AG08396 (cell line): ENCODE measurements at places on chromosomes 4 and X.

- DNase-seq = no peak
Measured at GRCh38 chr4:75179510-75179909, 246.6 kb downstream of the PARM1 start.

- peak; percentile 93 for DNase-seq
Measured at GRCh38 chr4:118352843-118353533, at the start of gene PRSS12. Gene PRSS12 (minus strand): TSS chr4:118353003. CDS start chr4:118352720, 283 bp downstream.

- DNase-seq = peak; percentile 18
Measured at GRCh38 chr4:102564399-102565059, 63.4 kb downstream of the NFKB1 start.

DNA sequence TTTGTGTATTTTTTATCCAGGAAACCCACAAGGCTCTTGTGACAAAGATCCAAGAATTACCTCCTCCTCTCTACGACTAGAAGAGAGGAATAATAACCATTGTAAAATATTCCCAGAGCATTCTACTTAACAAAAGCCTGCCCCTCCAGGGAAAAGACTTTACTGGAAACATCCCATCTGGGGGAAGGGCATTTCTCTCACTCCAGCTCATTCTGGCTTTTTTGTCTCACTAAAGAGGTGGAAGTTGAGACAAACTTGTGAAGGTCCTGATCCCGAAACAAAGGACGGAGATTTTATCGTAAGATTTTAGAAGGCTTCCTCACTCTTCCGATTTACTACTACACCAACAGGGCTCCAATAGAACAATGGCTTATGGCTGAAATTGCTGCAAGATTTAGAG lies 692.0 kb upstream of the GRID2 start:
- no peak for DNase-seq

DNA sequence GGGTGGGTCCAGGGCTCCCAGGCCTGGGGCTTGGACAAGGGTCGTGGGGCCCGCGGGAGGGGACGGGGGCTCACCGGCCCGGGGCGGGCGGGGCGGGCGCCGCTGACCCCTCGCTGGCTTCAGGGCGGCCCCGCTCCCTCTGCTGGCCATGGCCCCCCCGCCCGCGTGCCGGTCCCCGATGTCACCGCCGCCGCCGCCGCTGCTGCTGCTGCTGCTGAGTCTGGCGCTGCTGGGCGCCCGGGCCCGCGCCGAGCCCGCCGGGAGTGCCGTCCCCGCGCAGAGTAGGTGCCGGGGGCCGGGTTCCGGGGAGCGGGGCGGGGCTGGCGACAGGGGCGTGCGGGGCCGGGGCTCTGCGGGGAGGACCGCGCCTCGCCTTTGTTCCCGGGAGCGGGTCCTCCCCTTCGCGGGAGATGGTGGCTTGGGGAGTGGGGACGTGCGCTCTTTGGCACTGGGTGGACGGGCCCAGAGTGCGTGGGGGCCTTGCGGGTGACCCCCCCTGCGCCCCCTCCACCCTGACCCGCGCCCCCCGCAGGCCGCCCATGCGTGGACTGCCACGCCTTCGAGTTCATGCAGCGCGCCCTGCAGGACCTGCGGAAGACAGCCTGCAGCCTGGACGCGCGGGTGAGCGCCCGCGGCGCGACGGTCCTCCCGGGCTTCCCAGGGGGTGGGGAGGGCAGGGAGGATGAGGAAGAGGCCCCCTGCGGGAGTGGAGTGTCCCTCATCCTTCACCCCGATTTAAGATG lies 16.8 kb upstream of the NAT8L start:
- DNase-seq = peak; percentile 77

DNA sequence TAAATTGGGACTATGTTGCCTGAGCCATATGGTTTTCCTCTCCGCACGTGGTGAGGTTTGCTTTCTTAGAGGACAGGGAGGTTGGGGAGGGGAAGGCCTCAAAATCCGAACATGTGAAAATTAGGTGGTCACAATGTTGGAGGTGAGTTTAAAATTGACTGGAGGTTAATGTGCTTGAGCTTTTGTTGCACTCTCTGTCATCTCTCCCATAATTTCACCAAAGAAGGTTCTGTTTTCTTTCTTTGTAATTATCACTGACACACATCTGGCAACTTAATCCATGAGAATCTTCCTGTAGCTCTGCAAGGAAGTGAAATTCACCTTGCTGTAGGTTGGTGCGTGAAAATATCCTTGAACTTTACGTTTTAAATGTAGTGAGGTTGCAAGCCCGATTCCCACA lies 225.5 kb downstream of the PDGFC start:
- no peak for DNase-seq

GRCh38 chr4:118953276-118953675 lies 64.6 kb downstream of the SYNPO2 start:
- no peak for DNase-seq

- no peak for DNase-seq
Measured at GRCh38 chrX:22538580-22538979, 265.9 kb downstream of the CBLL2 start.

GRCh38 chr4:83174844-83175414 lies 60.4 kb upstream of the PLAC8 start:
- DNase-seq = no peak
